ENCODE measurements at places on chromosomes 4 and X. TPM values are rescaled to one million over a fixed set of nuclear protein-coding genes. Genes with fewer than 3 reads are reported as not detected.
A peak's percentile ranks its signal among the peaks of the same experiment; 100 is the strongest.

CPLX1 gene
- 0.50 TPM for total RNA-seq

DNA sequence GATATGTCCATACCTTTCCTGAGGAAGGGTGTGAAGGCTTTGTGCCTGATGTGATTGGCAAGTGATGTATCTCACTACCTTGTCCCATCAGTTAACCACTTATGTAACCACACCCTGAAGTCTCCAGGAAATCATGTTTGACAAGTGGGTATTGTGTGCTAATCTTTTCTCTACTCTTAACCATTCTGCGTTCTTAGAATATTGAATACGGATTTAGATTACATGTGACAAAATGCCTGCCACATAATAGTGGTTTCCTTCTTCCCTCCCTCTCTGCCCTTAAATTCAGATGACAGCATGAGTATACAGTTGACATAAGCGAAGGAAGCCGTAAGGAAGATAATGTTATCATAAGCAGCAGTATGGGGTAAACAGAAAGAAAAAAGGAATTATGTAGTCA, 108.4 kb downstream of the KLHL8 start:
- ATAC-seq, result no peak

DNA sequence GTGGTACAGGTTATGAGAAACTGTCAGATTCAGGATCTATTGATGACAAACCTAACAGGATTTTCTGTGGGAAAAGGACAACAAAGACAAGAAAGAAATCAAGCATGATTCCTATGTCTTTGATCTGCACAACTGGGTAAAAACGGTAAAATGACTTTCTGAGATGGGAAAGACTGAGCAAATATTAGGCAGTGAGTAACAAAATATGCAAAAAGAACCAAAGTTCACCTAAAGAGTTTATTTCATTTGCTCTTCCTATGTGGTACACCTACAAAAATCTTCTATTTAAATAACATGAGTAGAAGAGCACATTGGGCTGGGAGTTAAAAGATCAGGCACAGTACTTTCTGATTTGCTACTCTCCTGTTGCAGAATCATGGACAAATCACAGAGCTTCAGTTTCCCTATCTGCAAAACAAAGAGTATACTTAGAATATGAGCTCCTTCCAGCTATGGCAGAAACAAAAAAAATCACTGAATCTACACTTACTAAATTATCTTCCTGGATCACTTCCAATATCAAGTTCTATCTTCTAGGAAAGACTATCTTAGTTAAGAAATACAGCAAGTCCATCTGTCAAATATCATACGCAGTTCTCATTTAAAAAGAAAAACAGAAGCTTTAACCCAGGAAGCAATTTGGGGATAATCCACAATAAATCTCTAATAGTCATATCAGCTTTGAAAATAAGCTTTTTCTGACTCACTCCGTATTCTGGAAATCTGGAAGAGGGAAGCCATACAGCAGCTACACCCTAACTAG, 37.4 kb downstream of the NFXL1 start:
- no peak for ATAC-seq

MUC7 gene
- total RNA-seq, result not detected

GRCh38 chrX:15441464-15441863, 51.7 kb downstream of the PIR start:
- no peak for ATAC-seq

DNA sequence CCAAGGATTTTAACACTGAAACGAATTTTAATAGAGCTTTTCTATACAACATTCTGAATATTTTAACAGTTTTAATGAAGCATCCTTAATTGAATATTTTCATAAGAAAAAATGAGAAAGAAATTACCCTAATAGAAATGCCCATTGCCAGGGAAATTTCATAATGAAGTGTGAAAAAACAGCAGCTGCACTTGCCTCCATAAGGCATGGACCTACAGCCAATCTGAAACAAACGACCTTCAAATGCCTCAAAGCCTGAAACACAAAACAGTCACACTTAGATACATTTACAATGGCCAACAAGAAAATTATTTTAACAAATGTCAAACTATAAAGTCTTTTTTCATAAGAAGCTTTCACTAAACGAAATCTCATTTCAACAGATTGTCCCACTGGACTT, 74.4 kb downstream of the SLC9B1 start:
- no peak for ATAC-seq

DNA sequence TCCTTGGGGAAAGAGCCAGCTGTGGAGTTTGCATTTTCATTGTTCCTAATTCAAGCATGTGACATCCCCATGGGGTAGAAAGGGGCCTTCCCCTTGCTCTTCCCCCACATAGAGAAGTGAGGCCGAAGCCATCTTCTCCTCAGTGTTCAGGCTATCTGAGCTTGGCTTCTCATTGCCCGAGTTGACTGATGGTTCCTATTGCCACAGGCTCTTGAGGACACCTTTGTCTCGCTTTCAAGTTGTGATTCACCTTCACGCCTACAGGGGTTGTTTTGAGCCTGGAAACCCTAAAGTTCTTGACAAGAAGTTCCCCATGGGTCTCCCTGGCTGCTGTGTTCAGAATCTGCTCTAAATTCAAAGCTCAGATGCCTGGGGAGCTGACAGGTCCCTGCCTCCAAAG, 25.0 kb downstream of the CCNQ start:
- ATAC-seq, result no peak

DNA sequence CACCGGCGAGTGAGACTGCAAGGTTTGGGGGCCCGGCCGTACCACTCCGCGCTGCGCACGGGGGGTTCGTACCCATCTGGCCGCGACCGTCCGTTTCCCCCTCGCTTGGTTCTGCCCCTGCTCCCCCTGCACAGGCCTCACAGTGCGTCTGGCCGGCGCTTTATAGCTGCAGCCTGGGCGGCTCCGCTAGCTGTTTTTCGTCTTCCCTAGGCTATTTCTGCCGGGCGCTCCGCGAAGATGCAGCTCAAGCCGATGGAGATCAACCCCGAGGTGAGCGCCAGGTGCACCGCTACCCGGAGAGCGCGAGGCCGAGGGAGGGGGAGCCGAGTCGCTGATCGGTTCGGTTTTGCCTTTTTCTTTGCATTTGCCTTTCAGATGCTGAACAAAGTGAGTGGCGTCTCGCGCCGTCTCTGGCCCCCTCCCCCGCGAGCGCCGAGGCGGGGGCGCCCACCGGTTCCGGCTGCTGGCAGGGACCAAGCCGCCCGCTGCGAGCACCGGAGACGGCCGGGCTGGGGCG, at the start of gene UCHL1:
UCHL1 (plus strand) TSS at position 189 of the 517 bp plus-strand sequence; CDS start at position 238, 49 bp downstream.
- ATAC-seq, result peak; percentile 23

PDZD4 gene
- total RNA-seq, result 1.3 TPM

BCORL1 gene
- total RNA-seq, result 8.4 TPM

DNA sequence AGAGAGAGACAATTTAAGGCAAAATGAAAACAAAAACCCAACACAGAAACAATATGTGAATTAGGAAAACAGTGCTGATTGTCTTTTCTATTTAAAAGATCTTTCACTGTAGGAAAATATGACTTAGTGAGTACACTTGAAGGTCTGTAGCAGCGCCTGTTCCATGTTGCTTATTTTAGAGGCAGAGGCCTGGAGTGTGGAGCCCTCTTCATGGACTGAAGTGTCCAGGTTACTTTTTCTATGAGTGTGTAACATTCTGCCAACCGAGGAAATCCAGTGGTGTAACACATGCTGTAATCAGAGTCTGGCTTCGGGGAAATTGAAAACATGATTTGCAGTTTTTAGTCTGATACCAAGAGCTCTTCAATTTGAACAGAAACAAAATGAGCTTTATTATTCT, 64.0 kb upstream of the GPRIN3 start:
- ATAC-seq, result no peak

- no peak for ATAC-seq
Observed at GRCh38 chr4:185398618-185399017, 2.0 kb downstream of the ANKRD37 start.

DNA sequence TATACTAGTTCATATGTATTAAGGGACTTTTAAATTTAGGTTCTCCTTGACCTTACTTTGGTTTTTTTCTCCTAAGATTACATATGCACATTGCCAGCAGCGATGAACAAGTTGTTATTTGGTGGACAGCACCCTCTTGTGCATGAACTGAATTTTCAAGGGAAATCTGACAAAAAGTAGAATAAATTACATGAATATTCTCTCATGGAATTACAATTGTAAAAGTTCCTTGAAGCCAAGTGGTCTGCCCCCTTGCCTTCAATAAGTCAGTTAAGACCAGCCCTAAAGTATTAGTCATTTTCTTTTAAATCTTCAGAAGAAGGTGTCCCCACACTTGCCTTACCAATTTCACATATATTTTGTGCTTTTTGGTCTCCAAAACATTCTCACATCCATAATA, 30.7 kb upstream of the SMARCA5 start:
- no peak for ATAC-seq

LONRF3 gene
- total RNA-seq, result 7.6 TPM

GRCh38 chr4:110737931-110738330, 115.1 kb upstream of the PITX2 start:
- no peak for ATAC-seq

GRCh38 chrX:121755541-121755940, 708.1 kb downstream of the GLUD2 start:
- ATAC-seq, result no peak

DNA sequence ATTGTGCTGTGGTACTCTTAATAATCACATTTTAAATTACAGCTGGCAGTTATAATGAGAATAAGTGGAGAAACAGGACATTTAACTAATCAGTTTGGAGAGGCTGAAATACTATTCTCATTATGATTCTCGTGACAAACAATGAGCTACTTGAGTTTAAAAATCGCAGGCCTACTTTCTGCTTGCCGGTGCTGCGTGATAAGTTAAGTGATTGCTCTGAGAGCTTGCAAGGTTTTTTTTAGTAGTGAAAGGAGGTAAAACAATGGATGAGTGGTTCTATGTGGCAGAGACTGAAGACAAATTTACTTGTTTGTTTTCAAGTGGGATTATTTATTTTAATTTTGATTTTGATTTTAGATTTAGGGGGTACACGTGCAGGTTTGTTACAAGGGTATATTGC, 114.0 kb downstream of the RAPGEF2 start:
- ATAC-seq, result no peak

SLC10A3 gene
- 17.3 TPM for total RNA-seq

- ATAC-seq, result peak; percentile 30
Observed at GRCh38 chr4:78057135-78057599, at the start of gene FRAS1. Gene FRAS1, plus strand, starts transcription at chr4:78057323. Its CDS starts 687 bp downstream, at chr4:78058010.

- no peak for ATAC-seq
Observed at GRCh38 chrX:7953446-7953845, 26.2 kb upstream of the PNPLA4 start.

NSG1 gene
- total RNA-seq, result 7.0 TPM

DNA sequence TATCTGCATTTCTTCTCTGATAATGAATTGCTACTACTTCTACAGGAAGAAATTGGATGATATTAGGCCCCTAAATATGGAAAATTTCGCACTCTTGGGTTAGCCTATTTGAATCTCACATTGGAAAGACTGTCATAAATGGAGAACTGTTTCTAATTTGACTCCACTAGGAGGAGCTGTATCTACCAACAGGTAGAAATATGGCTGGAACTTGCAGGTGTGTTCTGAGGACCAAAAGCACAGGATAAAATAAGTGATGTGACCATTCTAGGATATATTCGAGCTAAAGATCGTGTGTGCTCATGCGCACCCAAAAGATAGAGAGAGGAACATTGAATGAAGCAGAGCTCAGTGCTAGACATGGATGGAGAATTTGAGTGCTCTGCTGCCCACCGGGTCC, 4.8 kb upstream of the NKAP start:
- ATAC-seq, result no peak

USP17L27 gene
- not detected for total RNA-seq

CSTF2 gene
- 28.8 TPM for total RNA-seq

DNA sequence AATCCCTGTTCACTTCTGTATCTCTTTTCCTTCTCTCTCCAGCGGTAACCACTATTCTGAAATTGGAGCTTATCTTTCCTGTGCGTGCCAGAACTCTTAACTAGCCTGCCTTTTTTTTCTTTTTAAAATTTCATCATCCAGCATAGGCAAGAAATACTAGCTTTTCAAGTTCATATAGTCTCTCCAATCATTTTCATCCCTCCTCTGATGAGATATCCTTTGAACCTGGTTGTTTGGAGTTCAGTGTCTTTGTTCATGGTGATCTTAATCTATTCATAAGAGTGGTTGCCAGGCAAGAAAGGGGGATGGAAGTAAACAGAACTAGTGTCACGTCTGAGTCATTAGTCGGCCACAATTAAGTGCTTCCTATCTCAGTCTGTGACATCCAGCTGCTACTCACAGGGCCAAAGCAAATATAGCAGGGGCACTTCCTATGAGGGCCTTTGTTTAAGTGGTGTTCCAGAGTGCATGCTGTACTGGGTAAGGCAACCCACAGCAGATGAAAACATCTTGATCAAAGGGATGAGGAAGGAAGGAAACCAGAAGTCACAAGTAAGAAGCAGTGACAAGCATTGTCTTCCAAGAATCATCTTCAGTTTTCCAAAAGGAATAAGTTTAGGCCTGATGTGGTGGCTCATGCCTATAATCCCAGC, 56.4 kb upstream of the XIAP start:
- peak; percentile 95 for ATAC-seq

CCKAR gene
- total RNA-seq, result not detected

ZGRF1 gene
- 41.9 TPM for total RNA-seq

DNA sequence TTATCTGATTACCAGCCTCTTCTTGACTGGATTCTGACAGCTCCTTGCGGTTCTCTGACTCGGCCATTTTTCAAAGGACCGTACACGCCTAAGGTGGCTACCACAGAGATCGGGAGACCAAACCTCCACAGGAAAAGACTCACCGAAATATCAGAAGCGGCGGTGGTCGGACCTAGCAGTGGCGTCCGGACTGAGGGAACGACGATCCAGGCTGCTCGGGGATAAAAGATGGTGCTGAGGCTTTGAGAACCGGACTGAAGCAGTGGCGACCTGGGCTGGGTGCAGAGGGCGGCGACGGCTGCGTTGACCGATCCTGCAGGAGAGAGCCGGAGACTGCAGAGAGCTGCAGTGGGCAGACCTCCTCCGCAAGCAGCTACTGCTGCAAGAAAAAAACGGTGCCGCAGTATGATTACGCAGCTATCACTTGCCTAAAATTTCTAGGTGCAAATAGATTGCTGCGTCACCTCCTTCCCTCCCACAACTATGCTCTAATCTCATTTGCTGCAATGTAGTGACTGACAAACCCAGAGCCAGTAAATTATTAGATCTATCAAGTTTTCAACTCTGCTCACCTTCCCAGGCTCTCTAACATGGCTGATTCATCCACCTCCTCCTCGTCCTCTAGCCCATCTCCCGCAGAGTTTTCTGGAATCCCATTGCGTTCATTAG, at the start of gene NAP1L2:
NAP1L2 (minus strand) TSS at position 426 of the 669 bp plus-strand sequence; CDS start at position 67, 359 bp downstream.
- peak; percentile 90 for ATAC-seq

DNA sequence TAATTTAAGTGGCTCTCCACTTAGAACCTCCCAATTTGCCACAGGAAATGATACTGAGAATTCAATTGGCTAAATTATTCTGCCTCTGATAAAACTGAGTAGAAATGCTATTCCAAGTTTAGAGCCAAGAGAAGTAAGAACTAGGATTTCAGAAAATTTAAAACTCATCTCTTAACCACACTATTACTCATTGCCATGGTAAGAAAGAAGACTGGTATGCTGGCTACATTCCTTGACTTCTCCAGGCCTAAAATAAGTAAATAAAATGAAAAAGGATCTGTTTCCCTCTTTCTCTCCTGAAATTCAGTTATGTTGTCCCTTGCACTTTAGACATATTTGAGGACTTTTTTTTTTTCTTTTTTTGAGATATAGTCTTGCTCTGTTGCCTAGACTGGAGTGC, 23.3 kb downstream of the ZNF280C start:
- ATAC-seq, result no peak

- ATAC-seq, result no peak
Observed at GRCh38 chr4:129929052-129929451, 833.1 kb downstream of the C4orf33 start.

MAGEE2 gene
- total RNA-seq, result not detected
